Activated CD4-positive, alpha-beta T cell treated with anti-CD3 and anti-CD28 coated beads, Interleukin-2, amount 50 U/mL, for 4 hours (primary cell): ENCODE measurements at places on chromosomes 12 and 14.
A peak's percentile ranks its signal among the peaks of the same experiment; 100 is the strongest.

DNA sequence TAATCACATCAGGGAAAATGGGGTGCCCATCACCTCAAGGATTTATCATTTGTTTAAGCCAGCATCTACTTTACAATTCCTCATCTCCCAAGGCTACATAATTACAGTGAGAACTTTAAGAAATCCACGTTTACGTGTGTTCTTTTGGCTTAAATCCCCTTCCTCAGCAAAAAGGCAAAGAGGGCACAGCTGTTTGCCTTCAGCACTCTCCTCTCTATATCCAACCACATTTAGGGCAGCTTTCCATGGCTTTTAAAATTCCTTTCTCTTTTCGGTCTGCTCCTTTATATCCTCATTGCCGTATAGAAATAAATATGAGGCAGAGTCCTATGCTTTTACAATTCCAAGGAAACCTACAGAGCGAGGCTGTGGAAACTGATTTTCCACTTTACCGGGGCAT is 175.9 kb downstream of the EMP1 start:
- DNase-seq: no peak

GRCh38 chr12:27164330-27165040 is 79.6 kb upstream of the STK38L start:
- no peak for DNase-seq

DNA sequence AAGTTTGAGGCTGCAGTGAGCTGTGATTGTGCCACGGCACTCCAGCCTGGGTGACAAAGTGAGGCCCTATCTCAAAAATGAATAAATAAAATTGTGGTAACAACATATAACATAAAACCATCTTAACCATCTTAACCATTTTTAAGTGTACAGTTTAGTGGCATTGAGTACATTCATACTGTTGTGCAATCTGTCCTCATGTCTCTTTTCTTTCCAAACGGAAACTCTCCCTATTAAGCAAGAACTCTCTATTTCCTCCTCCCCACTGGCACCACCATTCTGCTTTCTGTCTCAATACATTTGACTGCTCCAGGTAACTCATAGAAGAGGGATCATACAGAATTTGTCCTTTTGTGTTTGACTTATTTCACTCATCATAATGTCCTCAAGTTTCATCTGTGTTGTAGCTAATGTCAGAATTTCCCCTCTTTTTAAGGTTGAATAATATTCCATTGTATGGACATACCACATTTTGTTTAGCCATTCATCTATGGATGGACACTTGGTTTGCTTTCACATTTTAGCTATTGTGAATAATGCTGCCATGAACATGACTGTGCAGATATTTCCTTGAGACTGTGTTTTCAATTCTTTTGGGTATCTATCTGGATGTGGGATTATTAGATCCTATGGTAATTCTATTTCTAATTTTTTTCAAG is 4.4 kb upstream of the MARK3 start:
- no peak for DNase-seq

DNA sequence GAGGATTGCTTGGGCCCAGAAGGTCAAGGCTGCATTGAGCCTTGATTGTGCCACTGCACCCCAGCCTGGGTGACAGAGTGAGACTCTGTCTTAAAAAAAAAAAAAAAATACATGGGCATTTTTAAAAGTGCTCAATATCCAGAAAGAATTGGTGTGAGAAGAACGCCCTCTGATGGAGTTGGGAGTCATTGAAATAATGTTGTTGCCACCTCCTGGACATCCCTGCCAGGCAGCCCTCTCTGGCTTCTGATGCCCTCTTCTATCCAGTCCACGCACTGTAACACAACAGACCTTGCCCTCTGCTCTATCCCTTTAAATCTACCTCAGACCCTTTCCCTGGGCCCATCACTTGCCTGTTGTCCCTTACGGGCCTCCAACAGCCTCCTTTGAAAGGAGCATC is 4.9 kb downstream of the PTGDR start:
- DNase-seq: no peak

- DNase-seq: no peak
Observed at GRCh38 chr14:33922125-33922524, 28.7 kb downstream of the EGLN3 start.

DNA sequence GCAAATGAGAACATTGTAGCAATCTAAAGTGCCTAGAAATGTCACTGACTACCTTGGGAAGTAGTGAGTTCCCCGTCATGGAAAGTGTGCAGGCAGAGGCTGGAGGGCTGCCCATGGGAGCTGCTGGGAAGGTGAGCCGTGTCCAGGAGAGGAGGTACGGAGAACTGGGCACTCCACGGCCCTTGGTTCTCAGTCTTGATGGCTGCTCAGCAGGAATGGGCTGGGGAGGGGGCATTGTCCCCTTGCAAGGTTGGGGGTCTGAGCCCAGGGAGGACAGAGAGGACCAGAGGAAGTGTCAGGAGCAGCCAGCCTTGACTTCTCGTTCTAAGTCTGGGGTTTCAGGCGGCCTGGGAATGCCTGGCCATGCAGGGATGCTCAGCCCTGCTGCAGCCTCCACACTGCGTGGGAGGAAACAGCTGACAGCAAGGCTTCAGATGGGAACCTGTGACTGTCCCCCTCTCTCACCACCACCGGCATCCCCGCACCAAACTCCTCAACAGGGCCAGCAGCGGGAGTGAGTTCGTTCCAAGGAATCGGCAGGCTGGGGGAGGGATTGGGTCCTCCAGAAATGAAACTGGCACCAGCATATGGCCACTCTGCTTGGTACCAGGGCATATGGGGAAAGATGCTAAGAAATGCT is 140.2 kb downstream of the BCL11B start:
- no peak for DNase-seq

DNA sequence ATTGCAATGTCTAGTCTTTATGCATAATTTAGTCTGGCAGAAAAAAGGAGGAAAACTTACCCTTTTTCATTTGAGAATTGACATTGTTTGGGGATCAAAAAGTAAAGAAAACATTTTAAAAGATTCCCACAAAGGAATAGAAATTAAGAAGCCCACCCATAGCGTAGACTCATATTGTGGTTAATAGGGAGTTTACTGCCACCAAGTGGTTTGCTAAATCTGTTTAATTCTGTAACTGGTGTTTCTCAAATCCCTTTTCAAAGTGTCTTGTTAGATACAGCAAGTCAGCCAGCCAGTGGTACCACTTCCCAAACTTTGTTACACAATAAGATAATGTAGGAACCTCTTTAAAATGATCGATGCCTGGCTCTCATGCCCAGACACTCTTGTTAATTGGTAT is 180.3 kb downstream of the IPO8 start:
- no peak for DNase-seq

- no peak for DNase-seq
Observed at GRCh38 chr12:102496591-102496990, 16.2 kb upstream of the IGF1 start.

DNA sequence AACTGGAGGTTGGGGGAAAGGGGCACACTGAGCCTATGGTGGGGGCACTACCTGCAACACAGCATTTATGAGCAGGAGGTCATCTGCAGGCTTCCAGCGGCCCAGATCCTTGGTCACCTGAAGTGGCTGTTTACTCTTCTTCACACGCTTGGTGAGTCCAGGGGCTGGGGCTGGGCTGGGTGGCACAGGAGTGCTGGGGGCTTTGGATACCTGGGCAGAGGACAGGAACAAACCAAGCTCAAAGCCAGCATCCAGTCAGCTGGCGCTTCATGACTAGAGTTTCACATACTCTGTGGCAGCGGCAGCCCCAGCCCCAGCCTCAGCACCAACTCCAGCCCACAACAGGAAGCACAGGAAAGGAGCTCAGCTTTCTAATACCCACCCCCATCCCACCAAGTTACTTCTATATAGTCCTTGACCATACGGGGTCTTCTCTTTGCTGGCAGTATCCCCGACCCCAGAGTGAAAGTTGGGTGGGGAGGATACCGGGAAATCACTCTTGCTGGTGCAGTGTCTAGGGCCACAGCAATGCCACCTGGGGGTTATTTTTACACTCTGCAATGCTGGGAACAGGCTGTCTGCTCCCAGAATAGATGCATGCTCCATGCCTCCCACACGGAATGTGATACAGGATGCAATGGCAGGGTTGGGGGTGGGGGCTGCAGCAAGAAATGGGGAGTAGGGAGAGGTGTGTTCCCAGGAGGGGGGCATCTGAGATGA is 3.1 kb downstream of the MCRS1 start:
- no peak for DNase-seq

DNA sequence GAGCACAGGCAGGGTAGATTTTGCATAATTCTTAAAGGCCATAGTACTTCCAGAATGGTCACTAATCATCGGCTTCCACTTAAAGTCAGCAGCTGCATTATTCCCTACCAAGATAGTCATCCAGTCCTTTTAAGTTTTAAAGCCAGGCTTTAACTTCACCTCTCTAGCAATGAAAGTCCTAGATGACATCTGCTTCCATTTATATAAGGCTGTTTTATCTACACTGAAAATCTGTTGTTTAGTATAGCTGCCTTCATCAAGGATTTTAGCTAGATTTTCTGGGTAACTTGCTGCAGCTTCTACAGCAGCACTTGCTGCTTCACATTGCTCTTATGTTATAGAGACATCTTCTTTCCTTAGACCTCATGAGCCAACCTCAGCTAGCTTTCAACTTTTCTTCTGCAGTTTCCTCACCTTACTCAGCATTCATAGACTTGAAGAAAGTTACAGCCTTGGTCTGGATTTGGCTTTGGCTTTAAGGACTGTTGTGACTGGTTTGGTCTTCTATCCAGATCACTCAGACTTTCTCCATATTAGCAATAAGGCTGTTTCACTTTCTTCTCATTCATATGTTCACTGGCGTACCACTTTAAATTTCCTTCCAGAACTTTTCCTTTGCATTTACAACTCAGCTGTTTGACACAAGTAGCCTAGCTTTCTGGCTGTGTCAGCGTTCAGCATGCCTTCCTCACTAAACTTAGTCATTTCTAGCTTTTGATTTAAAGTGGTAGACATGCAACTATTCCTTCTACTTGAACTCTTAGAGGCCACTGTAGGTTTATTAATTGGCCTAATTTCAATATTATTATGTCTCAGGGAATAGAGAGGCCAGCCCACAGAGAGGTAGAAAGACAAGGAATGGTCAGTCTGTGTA is 209.9 kb upstream of the GARIN2 start:
- no peak for DNase-seq

- no peak for DNase-seq
Observed at GRCh38 chr14:32611752-32612151, 282.7 kb downstream of the AKAP6 start.

GRCh38 chr12:64522316-64522715 is 70.4 kb downstream of the TBK1 start:
- DNase-seq: no peak

GRCh38 chr12:114284041-114284440 is 121.9 kb downstream of the TBX5 start:
- no peak for DNase-seq

DNA sequence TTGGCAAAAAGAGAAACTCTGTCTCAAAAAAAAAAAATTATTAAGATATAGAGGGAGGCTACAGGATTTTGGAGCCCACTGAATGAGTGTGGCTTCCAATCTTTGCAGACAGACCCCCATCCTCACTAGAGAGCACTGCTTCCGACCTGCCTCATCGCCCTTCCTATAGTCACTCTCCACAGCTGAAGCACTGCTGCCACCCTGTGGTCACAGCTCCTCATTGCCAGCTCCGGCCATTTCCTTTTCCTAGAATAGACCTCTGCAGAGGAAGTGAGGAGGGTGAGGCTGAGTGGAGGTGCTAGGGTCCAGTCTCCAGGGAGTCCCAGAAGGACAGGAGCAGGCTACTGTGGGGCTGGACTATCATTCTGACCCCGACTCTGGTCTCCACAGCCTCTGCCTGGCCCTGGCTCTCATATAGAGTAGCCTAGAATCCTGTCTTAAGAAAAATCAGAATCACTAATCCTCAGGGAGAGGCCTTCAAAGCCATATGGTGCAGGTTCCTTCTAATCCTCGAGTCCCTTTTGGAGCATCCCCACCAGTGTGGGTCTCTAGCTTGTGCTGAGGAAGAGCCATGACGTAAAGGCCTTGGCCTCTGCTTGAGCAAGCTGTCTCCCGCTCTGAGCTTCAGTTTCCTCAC is 1.4 kb upstream of the NPFF start:
- peak; percentile 80 for DNase-seq

GRCh38 chr12:118981285-118982211 is at the start of gene SRRM4:
Gene SRRM4 (plus strand): TSS chr12:118981541. CDS start chr12:118981883, 342 bp downstream.
- DNase-seq: no peak

DNA sequence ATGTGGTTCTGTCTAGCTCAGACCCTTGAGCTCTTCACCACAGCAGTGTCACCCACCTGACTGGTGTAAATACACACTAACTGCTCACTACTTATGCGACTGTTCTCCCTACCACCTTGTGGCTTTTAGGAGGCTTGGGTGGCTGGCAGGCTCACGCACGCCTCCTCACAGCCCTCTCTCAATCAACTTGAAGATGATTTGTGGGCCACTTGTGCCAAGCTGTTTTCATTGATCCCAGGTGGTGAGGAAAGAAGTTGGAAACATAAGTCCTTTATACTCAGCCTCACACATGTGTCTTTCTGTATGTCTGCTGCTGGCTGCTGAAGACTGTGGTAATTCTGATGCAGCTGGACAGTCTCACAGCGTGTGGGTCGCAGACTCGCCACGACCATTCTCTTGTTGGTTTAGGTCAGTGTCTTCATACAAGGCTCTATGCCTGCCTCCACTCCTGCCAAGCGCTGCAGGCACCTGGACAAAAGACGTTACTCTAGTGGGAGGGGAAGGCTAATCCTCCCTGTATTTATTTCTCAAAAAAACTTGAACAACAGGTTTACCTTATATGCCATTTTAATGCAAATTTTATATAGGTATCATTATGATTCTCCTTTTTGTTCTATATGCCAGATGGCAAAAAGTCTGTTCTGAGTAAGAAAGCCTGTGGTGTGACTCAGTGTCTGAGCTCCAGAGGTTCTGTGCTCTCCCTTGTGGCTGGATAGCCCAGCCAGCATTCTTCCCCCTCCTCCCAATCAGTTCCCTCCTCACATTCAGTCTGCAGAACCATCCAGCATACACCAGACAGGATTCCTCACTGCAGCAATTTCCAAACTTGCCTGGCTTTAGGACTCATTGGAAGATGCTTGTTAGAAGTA is 115.6 kb downstream of the DIP2B start:
- no peak for DNase-seq

DNA sequence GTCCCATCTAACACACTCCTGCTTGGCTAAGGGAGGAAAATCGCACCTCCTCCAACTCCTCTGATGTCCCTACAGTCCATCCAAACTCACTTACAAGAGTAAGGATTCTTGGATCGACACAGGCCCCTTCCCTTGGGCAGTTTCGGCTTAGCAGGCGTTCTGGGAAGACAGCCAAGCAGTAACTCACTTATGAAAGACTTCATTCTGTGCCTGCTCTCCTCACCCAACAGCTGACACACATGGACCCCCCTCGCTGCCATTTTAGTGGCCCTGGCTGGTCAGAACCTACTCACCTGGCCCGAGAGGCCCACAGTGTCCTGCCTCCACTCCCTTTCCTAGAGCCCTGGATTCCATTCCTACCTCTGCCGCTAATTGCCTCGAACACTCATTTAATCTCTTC is 52.3 kb upstream of the BCL2L14 start:
- no peak for DNase-seq

DNA sequence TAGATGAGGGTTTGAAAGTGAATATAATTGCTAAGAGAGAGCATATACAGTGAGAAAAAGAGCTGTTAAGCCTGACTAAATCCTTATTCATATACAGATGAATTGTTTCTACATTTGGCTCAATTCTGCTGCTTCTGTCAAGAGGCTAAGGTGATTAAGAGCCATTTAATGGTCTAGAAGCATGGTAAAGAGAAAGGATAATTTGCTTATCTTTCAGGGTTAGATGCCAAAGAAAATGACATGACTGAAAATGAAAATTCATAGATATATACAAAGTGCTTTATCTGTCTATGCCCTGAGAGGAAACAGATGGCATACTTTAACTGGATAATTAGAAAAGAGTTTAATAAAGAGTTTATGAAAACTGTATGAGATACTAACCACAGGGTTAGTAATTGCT is 834.9 kb downstream of the SLC6A15 start:
- DNase-seq: no peak

- no peak for DNase-seq
Observed at GRCh38 chr12:96419576-96420276, 19.5 kb upstream of the CDK17 start.
